ENCODE measurements at places on chromosomes 12 and 14.

DNA sequence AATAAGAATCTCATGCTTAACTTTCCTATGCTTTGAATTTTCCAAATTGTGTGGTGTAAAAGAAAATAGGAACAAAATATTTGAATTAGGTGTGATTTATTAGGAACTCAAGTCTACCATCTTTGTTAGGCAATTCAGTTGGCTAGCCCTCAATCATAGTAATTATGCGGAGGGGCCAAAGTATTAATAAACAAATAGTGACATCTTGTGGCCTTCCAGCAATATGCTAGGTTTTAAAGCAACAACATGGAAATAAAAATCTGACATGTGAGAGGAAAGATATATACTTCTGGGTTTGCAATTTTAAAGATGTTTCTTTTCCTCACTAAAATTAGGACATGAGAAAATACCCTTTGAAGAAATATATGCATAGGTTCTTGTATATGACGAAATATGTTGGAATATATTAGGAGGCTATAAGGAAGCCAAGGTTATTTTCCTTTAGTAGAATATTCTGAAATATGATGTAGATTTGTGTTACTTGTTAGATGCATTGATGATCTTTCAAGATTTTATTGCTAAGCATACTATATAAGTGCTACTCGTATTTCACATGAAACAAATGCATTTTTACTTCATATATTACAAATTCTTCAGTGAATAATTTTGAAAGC is 200.4 kb downstream of the PTPRO start:
- DNase-seq, result no peak

DNA sequence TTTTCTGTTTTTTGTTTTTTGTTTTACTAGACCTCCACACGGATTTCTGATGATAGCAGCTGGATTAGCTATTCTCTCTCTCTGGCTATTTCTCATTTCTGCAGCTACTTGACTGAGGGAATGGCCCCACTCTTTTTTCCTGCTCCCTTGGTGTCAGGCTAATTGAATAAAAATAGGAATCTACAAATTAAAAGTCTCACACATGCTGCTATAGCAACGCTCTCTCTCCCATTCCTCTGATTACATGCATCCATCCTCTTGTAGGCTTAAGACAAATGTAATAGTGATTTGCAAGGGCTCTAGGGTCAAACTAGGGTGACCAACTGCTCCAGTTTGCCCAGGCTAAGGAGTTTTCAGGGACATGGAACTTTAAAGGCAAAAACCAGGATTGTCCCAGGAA is 221.8 kb downstream of the PHLDA1 start:
- no peak for DNase-seq

GRCh38 chr14:90381011-90381786 is 15.6 kb upstream of the CALM1 start:
- no peak for DNase-seq

DNA sequence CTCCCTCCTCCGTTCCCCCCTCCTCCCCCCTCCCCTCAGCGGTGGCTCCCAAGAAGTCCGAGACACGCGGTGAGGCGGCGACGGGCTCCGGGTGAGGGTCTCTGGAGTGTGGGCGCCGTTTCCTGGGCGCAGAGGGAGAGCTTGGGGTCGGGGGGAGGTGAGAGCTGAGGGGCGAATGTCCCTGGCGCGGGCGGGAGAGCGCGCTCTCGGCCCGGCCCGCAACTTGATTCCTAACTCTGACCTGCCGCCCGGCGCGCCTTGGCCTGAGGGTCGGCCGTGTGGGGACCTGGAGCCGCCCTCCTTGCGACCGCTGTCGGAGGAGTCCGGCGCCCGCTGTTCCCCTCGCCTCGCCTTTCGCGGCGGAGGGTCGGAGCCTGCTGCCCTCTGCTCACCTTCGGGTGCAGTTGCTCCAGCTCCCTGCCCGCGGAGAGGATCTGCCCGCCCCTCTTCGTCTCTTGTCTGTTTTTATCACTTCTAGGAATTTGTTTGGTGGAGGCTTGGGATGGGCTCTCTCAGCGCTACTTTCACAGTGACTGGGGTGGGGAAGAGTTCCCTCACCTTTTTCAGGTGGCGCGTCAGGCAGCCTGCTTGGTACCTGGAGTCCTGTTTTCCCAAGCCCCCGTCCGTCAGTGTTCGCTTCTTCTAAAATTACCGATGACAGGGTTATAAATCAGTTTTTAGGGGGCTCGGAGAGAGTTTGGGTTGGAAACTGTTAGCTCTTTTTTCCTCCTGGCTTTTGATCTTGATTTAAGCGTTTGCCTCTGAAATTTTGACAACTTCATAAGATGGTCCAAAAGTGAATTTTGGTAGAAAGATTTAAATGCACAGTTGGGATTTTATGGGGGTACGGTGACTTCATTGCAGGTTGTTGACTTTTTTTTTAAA is 495 bp downstream of the ADIPOR2 start:
- no peak for DNase-seq

DNA sequence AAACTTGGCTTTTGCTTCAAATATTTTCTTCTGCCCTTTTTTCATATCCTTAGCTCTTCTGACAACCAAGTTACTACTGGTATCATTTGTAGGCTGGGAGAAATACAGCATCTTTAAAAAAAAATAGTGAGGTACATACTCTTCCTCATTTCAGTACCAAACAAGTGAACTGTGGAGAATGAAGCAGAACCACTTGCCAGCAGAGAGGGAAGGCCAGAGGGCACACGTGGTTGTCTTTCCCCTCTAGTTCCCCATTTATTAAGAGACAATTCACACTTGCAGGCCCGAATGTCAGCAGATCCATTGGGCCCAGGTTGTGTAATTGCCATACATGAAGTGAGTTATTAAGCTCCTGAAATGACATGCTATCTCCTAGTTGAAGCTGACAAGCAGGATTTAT is 3.2 kb downstream of the SUSD6 start:
- no peak for DNase-seq

GRCh38 chr14:99203080-99203479 is 68.9 kb downstream of the BCL11B start:
- no peak for DNase-seq

- DNase-seq, result no peak
Measured at GRCh38 chr12:3005736-3006135, 46.5 kb downstream of the TEAD4 start.

- no peak for DNase-seq
Measured at GRCh38 chr14:91906374-91906773, 39.0 kb upstream of the TC2N start.

- DNase-seq, result no peak
Measured at GRCh38 chr12:2323532-2324255, 270.9 kb downstream of the CACNA1C start.

- DNase-seq, result no peak
Measured at GRCh38 chr12:66352197-66352596, 49.9 kb downstream of the HELB start.
